T-helper 22 cell (primary cell): ENCODE measurements at places on chromosomes 12 and 14.

DNA sequence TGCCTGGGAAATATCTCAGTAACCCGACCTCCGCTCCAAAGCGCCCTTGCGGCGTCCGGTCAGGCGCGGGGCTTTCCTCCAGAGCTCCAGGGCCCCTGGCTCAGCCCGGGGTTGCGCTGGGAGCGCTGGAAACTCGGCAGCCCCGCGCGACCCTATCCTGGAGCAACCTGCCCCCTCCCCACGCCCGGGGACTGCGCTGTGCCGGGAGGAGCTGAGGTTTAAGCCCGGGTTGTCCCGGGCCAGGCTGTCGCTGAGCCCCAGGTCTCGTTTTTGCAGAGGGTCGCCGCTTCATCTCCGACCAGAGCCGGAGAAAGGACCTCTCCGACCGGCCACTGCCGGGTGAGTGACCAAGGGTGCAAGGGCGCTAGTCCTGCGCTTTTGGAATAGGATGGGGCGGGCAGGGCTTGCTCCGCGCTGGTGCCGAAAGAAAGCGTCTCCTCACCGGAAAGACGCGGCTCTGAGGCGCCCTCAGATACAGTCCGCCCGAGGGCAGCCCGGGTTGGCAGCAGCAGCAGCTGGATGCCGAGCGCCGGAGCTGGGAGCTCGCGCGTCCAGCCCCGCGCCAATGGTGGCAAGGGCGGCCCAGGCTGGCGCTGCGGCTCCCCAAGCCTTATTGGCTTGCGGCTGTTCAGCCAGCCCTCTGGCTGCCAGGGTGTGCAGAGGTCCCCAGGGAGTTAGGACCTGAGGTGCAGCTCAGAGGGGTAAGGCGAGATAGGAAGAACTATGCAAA lies 1.5 kb downstream of the SPX start:
- peak; percentile 23 for DNase-seq

DNA sequence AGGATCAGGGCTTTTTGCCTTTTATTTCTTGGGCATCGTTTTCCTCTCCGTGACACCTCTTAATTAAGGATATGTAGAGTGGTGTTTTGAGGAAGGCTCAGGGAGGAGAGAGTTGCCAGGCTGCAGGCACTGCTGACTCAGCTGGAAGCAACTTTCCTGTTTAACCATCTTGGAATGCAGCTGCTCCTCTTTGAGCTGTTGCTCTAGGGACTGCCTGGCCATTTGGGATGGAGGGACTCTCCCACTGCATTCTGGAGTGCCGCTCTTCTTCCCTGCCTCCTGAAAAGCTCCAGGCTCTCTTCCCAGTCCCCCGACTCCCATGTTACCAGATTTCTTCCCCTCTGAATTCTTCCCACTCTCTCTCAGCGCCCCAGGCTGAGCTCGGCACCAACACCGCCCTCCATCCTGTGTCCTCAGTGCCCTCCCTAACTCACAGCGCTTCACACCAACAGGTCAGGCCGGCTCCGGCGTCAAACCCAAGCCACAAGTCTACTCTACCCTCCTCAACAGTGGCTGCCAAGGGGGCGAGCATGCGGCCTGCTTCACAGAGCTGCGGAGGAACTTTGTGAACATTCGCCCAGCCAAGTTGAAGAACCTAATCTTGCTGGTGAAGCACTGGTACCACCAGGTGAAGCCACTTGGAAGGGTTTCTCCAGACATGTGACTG lies 5.9 kb downstream of the OAS3 start:
- DNase-seq = no peak

GRCh38 chr12:41277100-41277945 lies 89.2 kb downstream of the PDZRN4 start:
- no peak for DNase-seq

DNA sequence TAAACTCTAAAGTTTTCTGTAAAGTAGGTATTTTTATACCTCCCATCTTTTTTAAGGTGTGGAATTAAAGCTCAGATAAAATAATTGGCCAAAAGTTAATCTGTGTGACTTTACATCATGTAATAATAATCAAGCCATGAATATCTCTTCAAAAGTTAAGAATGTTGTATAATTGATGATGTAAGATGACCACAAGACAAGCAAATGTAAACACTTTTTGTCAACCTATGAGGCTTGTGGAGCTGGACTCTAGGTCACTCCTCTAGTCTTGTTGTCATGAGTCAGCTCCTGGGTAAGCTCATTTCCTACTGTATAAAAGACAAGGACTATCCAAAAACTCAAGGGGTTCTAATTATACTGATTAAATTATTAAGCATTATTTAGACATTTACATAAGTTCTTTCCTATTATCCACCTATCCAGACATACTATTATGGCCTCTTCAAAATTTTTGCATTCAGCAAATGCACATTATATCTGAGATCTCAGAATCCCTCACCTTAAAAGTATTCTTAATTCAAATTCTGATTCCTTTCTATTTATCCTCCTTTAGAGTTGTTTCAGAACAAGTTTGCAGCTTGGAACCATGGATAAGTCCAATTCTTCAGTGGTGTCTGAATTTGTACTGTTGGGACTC lies at the start of gene OR4K5:
Gene OR4K5, plus strand, starts transcription at position 587 of the 637 bp plus-strand sequence. Its CDS starts 0 bp downstream, at position 587.
- no peak for DNase-seq

DNA sequence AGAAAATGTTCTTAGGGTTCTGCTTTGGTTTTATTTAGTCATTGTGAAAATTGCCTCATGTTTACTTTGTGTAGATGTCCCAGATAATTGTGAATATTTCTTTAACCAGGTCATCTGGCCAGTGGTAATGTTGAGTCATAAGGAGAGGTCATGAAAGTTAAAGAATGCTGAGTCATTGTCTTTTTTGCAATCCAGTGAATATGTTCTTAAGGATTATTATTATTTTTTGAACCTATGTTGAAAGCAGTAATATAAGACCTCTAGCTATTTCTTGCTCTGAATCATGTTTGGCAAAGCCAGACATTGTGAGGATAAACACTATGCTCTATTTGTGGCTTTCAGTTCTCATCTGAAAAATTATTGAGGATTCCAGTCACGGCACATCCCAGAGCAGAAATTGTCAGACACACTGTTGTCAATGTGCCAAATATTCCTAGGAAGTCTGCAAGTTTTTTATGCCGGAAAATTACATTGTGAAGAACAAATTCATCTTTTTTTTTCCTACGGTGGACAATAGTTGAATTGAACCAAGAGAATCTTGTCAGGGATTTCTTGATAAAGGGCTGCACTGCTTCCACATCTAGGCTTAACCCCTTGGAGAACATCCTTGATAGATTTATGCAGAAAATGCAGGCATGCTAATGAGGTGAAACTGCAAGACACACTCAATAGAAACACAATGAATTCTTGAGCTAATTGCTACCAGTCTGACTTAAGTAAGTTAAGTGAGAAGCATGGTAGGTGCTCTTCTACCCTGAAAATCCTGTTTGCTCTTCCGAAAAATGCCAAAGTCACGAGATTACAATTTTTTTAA lies 369.6 kb downstream of the ATP23 start:
- DNase-seq = no peak

DNA sequence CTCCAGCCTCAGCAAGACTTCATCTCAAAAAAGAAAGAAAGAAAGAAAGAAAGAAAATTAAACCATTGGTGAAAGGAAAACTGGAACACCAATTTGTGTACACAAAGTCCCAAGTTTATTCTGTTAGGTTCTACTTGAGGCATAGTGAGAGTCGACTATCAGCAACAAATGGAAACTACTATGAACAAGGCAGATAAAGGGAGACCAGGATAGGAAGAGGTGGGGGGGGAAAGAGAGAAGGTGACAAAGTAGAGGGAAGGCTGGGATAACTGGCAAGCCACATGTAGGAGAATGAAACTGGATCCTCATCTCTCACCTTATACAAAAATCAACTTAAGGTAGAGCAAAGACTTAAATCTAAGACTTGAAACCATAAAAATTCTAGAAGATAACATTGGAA lies 25.6 kb downstream of the TFCP2 start:
- no peak for DNase-seq

DNA sequence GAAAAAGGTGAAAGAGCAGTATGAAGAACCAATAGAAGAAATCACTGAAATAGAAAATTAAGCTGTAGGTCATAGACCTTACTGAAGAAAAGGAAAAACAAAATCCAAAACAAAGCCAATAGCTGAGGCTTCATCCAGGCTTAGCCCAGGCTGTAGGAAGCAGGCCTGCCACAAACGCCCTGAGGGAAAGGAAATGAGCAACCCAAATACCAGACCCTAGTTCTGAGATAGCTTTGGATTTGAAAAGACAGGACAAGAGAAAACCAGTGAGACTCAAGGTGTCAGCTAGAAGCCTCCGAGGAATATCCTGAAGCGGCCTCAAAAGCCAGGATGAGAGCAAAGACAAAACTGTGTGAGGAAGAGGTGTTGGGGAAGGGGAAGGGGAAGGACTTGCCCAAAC lies 79.2 kb downstream of the FERMT2 start:
- no peak for DNase-seq

- no peak for DNase-seq
Measured at GRCh38 chr12:47557386-47557785, 148.4 kb downstream of the RPAP3 start.
